Testis (tissue), 5 donors: ENCODE measurements at places on chromosomes 5 and 9.

DNA sequence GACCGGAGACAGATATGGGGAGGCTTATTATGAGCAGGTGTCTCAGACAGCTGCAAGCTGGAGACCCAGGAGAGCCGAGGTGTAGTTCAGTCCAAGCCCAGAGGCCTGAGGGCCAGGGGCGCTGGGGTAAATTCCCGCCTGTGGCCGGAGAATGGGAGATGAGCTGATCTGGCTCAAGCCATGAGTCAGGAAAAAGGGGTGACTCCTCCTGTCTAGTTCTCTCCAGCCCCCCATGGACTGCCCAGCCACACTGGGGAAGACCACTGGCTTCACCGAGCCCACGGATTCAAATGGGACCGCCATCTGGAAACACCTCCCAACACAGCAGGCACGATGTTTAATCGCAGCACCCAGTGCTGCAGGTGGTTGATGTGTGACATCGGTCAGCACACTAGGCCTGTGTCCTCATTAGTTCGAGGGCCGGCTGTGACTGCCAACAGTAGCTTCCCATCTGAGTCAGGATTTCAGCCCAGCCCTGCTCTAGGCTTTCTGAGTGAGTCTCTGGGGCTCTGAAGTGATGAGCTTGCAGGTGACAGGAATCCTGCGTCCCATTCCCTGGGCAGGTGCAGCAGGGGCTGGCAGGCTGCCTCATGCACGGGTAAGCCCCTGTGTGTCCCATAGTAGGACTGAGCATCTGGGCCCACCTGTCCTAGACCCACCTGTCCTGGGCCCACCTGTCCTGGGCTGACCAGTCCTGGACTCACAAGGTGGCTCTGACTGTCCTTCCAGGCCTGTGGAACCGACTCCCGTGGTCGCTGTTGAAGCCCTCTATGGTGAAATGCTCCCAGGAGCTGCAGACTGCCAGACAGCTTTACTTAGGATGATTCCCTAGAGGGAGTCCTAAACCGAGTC is 49.7 kb downstream of the AHRR start:
- peak; percentile 5 for DNase-seq

- no peak for DNase-seq
These were observed 94.0 kb upstream of the ALDH1B1 start for GRCh38 chr9:38298503-38298902.

DNA sequence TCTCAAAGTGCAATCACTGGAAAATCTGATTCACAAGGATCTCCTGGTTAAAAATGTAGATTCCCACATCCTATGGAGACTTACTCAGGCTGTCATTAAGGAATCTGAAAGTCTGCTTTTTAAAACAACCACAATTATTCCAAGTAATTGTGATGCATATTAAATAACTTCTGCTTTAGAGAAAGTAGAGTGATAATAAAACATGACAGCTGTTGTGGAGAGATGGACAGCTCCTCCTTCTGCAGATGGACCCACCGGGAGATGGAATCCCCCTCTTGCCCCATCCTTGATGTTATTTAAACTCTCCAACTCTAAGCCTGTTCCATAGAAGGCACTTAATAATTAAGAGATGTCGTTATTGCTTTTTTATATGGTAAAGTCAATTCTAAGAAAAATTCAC is 802.2 kb downstream of the CDH12 start:
- no peak for DNase-seq

DNA sequence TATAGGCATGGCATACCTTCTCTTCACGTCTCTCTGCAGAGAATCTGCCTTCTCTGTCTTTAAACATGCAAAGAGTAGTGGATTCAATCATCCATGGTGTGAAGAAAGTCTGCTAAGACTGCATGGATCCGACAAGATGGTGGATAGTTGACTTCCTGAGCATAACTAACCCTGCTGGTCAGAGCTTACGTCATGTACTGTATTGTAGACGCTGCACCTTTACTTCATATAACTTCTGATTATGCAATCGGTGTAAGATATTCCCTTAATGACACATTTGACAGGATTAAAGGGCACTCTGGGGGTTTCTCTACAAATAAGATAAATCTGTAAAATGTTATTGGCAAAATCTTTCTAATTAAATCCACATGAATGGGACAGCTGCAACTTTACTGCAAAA is 240.3 kb upstream of the NREP start:
- DNase-seq: no peak

DNA sequence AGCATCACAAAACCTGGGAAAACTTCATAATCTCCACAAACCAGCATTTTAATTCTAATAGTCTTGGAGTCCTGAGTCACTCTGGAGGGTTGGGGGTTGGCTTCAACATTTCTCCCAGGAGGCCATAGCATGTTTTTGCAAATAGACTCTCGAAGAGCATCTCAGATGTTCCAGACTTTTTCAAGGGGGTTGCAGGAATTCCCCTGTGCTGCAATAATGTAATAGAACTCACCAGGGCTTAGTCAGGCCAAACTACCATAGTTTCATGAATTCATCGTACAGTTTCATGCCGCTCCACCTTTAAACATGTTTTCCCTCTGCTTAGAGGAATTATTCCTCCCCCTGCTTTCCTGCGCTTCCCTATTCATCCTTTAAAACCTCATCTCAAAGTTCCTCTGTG is 499.5 kb upstream of the KLF4 start:
- DNase-seq: no peak

GRCh38 chr9:129305246-129305645 is 127.2 kb upstream of the IER5L start:
- no peak for DNase-seq

DNA sequence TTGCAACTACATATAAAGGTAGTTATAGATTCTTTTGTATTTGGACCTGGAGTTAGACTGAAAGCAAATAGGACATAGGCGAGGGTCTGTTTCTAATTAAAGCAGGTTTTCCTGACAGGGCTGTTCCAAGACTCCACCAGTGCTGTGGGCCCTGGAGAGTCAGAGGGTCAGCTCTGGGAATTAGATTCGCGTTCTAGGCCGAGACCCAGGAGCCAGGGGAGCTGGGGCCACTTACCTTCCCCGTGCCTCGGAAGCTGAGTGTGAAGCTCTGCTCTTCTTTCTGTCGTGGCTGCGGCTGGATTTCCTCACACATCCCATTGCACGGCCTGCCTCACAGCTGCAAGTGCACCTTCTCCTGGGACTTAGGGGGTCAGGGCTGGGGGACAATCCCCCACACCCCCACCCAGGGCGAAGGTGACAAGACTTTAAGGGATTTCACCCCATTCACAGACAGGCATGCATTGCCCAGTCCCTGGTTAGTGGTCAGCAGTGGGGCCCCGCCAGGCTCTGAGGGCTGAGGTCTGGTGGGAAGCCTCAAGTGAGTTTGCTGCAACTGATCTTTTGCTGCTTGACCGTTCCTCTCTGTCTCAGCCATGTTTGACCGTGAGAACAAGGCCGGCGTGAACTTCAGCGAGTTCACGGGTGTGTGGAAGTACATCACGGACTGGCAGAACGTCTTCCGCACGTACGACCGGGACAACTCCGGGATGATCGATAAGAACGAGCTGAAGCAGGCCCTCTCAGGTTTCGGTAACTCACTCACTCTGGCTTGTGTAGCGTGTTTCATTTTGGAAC is 15.3 kb upstream of the AHRR start:
- peak; percentile 8 for DNase-seq

- no peak for DNase-seq
These were observed 4.9 kb upstream of the LHX2 start for GRCh38 chr9:124006448-124007361.

GRCh38 chr5:73693573-73694061 is 67.6 kb downstream of the ARHGEF28 start:
- DNase-seq: peak; percentile 33

GRCh38 chr9:135823036-135823435 is 84.3 kb downstream of the CAMSAP1 start:
- no peak for DNase-seq

GRCh38 chr9:96348261-96348660 is 35.2 kb downstream of the SLC35D2 start:
- no peak for DNase-seq

- peak; percentile 12 for DNase-seq
These were observed 170.6 kb upstream of the MVB12B start for GRCh38 chr9:126155756-126156664.

DNA sequence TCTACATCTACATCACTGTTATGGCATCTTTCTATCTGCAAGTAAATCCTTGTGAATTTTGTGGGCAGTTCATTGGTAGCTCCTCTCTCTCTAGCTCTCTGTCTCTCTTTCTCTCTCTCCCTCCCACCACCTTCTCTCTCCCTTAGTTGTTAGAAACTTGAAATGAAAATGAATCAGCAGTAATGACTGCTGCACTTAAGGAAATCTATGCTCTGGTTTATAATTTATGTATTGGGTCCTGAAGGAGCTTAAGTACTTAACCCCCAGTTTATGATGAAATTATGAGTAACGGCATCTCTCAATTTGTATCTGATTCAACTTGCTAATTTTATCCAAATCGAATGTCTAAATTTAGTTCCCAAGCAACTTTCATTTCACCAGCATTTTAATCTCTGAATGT is 52.0 kb upstream of the PTGER4 start:
- DNase-seq: no peak

GRCh38 chr9:105083256-105083655 is 155.3 kb upstream of the ABCA1 start:
- DNase-seq: no peak

DNA sequence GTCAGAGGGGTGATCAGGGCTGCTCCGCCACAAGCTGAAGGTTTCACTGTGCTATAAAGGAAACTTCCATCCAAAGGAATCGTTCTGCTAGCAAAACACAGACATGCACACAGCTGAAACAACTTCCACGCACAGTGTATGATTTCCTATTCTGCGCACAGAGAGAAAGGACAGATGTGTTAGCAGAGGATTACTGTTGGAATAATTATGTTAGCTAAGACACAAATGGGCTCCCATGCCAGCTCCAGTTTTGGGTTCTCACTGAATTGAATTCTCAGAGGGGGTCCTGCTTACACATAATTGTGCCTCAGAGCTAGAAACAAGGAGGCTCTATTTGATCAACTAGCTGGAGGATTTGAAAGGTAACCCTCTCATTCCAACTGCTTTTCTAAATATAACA is 352.4 kb downstream of the IRX2 start:
- DNase-seq: no peak

DNA sequence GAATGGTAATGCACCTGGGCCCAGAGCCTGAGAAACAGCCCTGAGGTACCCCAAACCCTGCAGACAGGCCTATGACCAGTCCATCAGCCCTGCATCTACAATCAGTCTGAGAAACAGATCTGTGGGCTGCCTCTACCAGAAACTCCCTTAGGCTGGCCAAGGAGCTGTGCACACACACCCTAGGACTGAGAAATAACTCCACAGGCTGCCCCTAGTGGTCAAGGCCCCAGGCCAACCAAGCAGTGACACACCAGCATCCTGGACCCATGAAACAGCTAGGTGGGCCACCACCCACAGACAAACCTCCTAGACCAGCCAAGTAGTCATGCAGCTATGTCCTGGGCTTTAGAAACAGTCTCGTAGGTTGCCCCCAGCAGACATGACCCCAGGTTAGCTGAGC is 253.6 kb upstream of the VLDLR start:
- DNase-seq: no peak

GRCh38 chr9:125430161-125431011 is 168.8 kb downstream of the GAPVD1 start:
- no peak for DNase-seq

DNA sequence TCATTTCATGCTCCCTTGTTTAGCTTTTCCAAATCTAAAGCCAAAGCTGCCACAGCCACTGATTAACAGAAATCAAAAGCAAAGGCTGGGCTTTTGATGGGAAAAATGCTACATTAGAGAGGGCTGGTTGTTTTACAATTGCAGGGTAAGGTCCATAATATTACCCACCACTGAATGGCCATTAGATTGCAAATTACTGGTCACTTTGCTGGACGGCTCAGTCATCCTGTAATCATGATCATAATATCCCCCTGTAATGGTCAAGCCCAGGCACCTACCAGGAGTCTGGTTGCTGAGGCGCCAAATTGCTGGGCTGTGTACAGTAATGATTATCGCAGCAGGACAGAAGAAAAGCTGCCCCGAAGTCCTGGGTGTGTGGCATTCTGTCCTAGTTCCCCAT is 286.5 kb downstream of the ZSWIM6 start:
- no peak for DNase-seq

GRCh38 chr9:134323741-134324358 is 2.4 kb upstream of the RXRA start:
- peak; percentile 67 for DNase-seq

- no peak for DNase-seq
These were observed 7.5 kb upstream of the OTULINL start for GRCh38 chr5:14574096-14574495.

- no peak for DNase-seq
These were observed 196.9 kb downstream of the MAST4 start for GRCh38 chr5:66793049-66793448.

DNA sequence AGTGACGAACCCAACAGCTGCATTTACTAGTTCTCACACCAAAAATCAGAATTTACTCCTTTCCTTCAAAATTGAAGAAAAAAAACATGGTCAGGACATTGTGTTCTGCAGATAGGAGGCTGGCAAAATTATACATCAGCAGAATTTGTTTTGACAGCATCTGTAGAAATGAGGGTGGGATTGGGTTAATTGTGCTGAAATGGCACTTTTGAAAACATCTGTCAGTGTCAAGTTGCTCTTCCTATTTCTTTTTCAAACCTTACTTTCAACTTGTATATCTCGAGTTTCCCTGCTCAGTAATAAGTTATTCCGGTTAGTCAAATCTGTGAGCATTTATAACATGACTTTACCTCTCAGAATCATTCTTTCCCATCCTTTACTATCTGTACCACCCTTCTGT is 19.8 kb downstream of the WDR36 start:
- no peak for DNase-seq

DNA sequence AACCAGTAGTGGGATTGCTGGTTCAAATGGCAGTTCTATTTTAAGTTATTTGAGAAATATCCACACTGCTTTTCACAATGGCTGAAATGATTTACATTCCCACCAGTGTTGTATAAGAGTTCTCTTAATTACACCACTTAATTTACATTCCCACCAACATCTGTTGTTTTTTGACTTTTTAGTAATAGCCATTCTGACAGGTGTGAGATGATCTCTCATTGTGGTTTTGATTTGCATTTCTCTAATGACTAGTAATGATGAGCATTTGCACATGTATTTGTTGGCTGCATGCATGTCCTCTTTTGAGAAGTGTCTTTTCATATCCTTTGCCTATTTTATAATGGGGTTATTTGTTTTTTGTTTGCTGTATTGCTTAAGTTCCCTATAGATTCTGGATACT is 688.3 kb downstream of the PRR16 start:
- no peak for DNase-seq

GRCh38 chr9:69637193-69637816 is 34.9 kb downstream of the APBA1 start:
- DNase-seq: no peak

GRCh38 chr5:60803712-60804111 is 40.4 kb downstream of the ELOVL7 start:
- DNase-seq: no peak

GRCh38 chr5:132063090-132063911 is 2.8 kb downstream of the IL3 start:
- DNase-seq: peak; percentile 86

- no peak for DNase-seq
These were observed 143.9 kb downstream of the SLIT3 start for GRCh38 chr5:169157064-169157463.

DNA sequence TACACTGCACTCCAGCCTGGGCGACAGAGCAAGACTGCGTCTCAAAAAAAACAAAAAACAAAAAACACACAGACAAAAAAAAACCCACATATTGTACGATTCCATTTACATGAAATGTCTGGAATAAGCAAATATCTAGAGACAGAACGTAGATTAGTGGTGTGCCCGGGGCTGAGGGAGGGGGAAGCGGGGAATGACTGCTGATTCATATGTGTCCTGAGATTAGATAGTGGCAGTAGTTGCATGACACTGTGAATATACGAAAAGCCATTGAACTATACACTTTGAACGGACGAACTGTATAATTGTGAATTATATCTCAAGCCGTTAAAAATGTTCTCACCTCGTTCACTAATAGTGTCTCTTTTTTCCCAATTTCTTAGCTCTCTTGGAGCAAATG is 23.9 kb downstream of the FGF1 start:
- no peak for DNase-seq
